ENCODE measurements at places on chromosomes 16 and 17. TPM values are rescaled to one million over a fixed set of nuclear protein-coding genes. Genes with fewer than 3 reads are reported as not detected.

VASN gene
- 0.57 TPM for polyA plus RNA-seq

DNA sequence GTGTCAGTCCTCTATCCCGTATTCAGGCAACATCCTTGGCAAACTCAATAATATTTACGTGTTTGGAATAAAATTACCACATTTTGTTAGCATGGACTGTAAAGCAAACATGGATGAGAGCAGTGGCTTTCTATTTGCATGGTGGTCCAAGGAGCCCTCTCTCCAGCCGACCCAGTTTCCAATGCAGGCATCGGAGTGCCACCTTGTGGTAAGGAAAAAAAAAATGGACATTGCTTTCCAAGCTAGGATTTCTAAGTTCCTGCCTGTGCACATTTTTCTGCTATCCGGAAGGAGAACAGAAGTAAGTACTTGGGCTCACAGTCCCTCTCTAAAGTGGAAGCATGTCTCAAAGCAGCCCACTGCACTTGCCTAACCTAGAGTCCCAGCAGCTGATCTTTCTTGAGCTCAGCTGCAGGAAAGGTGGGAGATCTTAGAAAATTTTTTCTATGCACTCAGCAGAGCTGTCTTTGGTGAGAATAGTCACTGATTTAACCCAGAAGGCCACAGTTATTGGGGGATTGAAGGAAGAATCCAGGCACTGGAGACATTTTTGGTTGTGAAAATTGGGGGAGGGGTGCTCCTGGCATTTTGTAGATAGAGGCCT, 46.0 kb upstream of the ERCC4 start:
- no peaks in the 10 kb centered on the region for H3K36me3 ChIP-seq
- H3K4me3 ChIP-seq, result no peak overlapping the region
- peaks cover 2% of the 10 kb centered on the region for H3K27me3 ChIP-seq
- DNase-seq, result no peak

- no peaks in the 10 kb centered on the region for H3K36me3 ChIP-seq
- H3K4me3 ChIP-seq, result no peak overlapping the region
These were observed 48.7 kb upstream of the NDRG4 start for GRCh38 chr16:58451265-58451689.

- no peak overlapping the region for H3K4me3 ChIP-seq
- no peaks in the 10 kb centered on the region for H3K27me3 ChIP-seq
- no peak overlapping the region for H3K27ac ChIP-seq
- no peaks in the 10 kb centered on the region for H3K36me3 ChIP-seq
These were observed 297.5 kb downstream of the XYLT1 start for GRCh38 chr16:17173281-17173680.

TNFSF13 gene
- polyA plus RNA-seq, result 20.2 TPM

- peaks cover 12% of the 10 kb centered on the region for H3K27me3 ChIP-seq
- peaks cover 38% of the 10 kb centered on the region for H3K4me1 ChIP-seq
- no peaks in the 10 kb centered on the region for H3K36me3 ChIP-seq
- no peak for DNase-seq
These were observed 13.3 kb upstream of the CD300LD start for GRCh38 chr17:74605361-74605760.

- H3K4me3 ChIP-seq, result no peak overlapping the region
- H3K27me3 ChIP-seq, result no peaks in the 10 kb centered on the region
- H3K36me3 ChIP-seq, result no peaks in the 10 kb centered on the region
- no peak for DNase-seq
- no peaks in the 10 kb centered on the region for H3K4me1 ChIP-seq
These were observed 19.6 kb downstream of the MAP2K3 start for GRCh38 chr17:21304091-21304490.

GCGR gene
- not detected for polyA plus RNA-seq

DNA sequence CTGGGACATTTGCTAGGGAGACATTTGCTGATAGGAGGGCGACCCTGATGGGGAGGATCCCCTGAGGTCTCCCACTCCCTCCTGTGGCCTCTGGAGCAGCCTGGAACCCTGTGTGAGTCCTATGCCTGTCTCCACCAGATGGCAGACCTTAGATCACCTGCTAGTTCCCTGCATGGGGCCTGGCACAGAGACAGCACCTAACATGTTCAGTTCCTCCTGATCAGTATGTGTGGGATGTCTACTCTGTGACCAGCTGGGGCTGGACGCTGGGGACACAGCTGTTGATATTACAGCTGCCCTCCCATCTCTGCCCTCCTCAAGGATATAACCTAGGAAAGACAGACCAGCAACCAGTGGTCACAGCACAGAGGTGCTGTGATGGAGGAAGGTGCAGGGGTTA, 1.1 kb upstream of the ADCY7 start:
- peaks cover 39% of the 10 kb centered on the region for H3K4me1 ChIP-seq
- peaks cover 9% of the 10 kb centered on the region for H3K27me3 ChIP-seq
- H3K4me3 ChIP-seq, result no peak overlapping the region
- H3K27ac ChIP-seq, result no peak overlapping the region

IGFALS gene
- polyA plus RNA-seq, result 0.49 TPM

- H3K36me3 ChIP-seq, result peaks cover 12% of the 10 kb centered on the region
- H3K27ac ChIP-seq, result no peak overlapping the region
- H3K27me3 ChIP-seq, result no peaks in the 10 kb centered on the region
These were observed 28.3 kb upstream of the GSE1 start for GRCh38 chr16:85584819-85585282.

- no peak for DNase-seq
- H3K4me3 ChIP-seq, result no peak overlapping the region
- H3K27me3 ChIP-seq, result no peaks in the 10 kb centered on the region
- peaks cover 20% of the 10 kb centered on the region for H3K4me1 ChIP-seq
- H3K27ac ChIP-seq, result no peak overlapping the region
These were observed 567 bp downstream of the HSD17B1 start for GRCh38 chr17:42553161-42553818.

MT4 gene
- not detected for polyA plus RNA-seq

DNA sequence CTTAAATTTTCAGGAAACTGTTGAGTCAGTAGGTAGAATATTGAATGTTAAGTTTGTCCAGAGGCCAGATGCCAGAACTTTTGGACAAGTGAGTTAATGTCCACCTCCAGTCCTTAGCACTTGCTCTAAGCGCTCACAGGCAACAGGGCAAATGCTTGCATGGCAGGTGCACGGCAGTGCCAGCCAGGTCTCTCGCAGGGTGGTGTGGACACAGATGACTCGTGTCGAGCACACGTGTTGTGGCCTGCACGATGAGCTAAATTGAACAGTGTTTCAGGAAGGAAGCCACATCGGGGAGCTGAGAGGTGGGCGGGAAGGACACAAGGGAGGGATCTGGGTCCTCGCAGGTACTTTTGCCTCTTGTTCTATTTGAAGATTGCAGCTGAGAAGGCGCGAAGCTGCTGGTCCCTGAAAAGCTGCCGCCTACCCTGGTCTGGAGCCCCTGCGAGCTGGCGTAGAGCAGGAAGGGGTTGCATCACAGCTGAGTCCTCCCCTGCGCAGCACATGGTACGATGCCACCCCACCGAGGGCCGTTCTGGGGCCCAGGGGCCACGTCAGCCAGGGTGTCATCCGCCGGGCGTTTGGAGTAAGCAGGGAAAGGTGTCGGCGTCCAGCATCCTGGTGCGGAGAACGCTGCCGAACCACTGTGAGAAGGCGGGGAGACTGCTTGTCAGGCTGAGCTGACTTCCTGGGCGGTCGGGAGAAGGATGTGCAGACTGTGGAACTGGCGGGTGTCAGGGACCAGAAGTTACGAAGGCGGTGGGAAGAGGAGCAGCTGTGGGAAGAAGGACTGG, 6.3 kb downstream of the RAB40C start:
- no peak overlapping the region for H3K27ac ChIP-seq
- H3K4me3 ChIP-seq, result no peak overlapping the region
- no peaks in the 10 kb centered on the region for H3K27me3 ChIP-seq

NSF gene
- polyA plus RNA-seq, result 12.8 TPM

All from B cell (primary cell).